ENCODE measurements at places on chromosomes 2 and 18.

DNA sequence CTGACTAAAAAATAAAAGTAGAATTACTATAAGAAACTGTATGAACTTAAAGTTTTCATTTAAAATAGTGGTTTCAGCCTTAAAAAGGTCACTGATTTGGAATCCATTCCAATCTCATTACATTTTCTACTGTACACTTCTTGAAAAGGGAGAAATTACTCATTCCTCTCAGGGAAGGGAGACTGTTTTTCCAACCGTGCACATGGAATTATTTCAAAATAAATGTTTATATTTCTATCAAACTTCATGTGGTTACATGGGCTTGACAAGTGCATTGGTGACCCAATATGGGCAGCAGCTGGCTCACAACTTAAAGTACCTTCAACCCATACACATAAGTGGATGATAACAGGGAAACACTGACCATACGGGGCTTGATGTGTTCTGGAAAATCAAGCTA, 324.5 kb upstream of the THUMPD2 start:
- DNase-seq = no peak

GRCh38 chr2:8677646-8678592, 3.9 kb upstream of the ID2 start:
- DNase-seq = no peak

DNA sequence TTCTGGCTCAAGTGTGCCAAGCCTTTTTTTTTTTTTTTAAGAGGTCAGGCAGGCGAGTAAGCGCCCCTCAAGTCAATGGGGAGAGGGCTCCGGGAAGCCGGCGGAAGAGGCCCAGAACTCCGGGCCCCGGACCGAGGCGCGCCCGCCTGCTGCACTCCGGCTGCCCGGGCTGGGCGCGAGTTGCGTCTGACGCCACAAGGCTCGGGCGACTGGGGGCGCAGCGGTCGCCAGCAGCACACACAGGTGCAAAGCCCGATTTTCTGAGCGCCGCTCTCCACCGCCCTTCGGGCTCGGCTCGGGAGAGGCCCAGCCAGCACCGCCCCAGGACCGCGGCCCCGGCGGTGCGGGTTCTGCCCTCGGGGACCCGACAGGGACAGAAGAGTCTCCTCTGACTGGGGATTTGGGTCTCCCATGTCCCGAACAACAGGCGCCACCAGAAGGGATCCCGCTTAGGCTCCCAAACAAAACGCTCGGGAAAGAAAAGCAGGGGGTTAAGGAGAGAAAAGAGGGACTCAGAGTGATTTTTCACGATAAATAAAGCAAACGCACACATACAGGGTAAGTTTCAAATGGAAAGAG, 787 bp downstream of the ERBB4 start:
- no peak for DNase-seq

DNA sequence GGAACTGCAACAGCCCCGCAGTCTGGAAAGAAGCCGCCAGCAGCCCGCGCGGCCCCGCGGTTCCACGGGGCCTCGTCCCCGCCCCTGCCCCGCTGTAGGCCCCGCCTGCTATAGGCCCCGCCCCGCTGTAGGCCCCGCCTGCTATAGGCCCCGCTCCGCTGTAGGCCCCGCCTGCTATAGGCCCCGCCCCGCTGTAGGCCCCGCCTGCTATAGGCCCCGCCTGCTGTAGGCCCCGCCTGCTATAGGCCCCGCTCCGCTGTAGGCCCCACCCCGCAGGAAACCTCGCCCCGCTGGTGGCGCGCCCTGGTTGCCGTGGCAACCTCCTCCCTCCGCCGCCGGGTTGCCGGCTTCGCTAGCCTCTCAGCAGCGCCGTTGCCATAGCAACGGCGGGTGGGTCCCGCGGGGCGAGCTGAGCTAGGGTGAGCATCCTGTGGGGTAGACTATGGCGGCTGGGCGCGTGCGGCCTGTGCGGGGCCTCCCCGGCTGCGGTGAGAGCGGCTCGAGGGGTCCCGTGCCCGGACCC, 12.2 kb upstream of the KIF1A start:
- peak; percentile 98 for DNase-seq

DNA sequence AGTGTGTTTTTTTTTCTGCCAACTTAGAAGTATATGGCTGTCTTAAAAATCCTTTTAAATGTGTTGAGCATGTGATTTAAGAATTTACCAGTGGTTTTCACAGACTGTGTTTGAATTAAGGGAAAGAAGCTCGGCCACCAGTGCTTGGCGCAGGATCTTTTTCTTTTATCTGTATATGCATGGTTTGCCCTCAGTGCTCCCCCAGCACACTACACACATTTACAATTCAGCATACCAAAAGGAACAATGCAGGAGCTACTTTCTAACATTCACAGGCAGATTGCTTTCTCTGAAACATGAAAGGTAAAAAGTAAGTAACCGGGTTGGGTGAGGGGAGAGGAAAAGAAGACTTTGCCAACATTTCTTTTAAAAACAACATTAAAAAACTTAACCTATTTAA, 3.9 kb downstream of the SALL3 start:
- DNase-seq = no peak

DNA sequence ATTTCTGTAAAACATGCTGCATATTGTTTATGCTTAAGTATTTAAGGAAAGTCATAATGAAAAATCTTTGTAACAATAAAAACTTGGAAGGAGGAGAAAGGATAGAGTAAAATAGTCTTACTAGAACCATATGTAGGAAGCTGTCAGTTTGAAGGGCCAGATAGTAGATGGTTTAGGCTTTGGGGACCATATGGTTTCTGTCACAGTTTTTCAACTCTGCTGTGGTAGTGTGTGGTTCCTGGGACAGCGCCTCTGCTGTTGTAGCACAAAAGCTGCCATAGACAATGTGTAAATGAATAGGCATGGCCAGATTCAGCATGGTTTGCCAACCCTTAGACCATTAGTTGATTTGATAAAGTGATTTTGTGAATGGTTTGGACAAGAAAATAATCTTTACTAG, 75.5 kb downstream of the SLC39A10 start:
- DNase-seq = no peak

DNA sequence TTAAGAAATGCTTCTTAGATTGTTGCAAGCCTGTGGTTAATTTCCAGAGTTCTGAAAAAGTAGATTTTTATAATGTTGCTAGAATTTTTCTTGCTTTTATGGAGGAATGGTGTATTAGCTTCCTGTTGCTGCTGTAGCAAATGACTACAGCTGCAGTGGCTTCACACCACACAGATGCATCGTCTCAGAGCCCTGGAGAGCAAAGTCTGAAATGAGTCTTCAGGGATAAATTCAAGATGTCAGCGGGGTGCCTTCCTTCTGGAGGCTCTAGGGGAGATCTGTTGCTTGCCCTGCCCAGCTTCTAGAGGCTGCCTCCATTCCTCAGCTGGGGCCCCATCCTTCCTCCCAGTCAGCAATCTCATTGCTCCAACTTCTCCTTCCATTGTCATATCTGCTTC, 187.8 kb downstream of the ZNF516 start:
- no peak for DNase-seq

- DNase-seq = no peak
Observed at GRCh38 chr2:64562148-64562784, 38.1 kb downstream of the AFTPH start.

GRCh38 chr2:239114119-239114581, 266.3 kb downstream of the TWIST2 start:
- no peak for DNase-seq

GRCh38 chr2:120482334-120482733, 136.4 kb downstream of the INHBB start:
- no peak for DNase-seq

DNA sequence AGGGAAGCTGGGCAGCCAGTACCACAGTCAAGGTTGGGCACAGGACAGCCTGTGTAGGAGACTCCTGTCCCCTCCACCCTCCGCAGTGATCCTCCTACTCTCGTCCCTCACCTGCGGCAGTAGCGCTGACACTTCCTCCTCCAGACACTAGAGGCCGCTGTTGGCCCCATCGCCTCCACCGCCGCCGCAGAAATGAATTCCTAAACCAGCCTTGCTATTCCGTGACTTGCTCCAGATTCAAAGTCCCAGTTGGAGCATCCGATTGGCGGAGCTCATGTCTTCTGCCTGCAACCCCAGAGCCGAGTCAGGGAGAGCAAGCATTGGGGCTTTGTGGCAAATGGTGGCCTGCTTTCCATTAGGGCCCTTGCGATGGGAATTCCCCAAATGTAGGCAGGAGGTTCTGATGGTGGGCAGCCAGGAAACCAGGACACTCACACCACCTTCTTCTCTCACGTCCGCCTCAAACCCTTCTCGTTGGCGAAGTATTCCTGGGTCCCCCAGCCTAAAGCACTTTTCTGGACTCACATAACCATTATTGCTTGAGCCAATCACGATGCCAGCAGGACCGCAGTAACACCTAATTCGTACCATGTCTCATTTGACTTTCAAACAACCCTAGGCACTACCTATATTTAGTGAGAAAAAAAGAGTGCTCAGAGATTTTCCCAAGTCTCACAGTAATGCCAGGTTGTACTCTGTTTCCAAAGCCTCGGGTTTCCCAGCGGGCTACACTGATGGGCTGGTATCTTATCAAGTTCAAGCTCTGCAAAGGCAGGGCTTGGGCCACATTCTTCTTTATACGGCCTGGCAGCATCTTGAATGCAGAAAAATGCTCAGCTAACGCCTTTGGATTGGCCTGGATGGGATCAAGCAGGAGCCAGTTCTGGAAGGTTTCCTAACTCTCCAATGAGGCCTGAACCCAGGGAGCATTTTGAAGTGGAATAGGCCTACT, 1.2 kb upstream of the DNAJB2 start:
- DNase-seq = peak; percentile 66

DNA sequence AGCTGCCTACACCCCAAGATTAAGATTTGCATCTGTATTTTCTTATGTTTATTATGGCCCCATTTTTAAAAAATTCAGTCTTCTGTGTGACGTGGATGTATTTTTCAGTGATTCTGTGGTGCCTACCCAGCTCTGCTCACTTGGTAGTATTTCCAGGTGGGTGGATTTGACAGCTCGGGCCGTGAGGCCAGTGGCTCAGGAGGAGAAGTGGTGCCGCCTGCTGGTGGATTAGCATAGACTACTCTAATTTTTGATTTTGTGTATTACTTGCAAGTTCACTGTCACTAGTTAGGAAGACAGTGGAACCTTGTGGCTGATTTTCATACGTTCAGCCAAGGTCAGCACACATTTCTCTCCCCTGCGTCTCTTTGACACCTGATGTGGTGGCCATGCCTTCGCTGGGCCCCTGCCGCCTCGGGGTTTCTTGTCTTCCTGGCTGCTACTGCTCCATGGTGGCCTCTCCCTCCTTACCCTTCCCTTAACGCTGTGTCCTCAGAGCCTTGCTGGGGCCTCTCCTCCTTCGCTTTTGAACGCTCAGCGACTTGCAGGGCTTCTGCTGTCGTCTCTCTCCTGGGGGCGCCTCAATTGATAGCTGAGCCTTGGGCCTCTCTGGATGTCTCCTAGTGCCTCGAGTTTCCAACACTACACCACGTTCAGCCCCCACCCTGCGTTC, 89.4 kb downstream of the DGKD start:
- DNase-seq = peak; percentile 74

GRCh38 chr2:117613101-117613500, 201.4 kb upstream of the DDX18 start:
- DNase-seq = no peak

- DNase-seq = no peak
Observed at GRCh38 chr2:175709248-175709647, 292.8 kb downstream of the LNPK start.

DNA sequence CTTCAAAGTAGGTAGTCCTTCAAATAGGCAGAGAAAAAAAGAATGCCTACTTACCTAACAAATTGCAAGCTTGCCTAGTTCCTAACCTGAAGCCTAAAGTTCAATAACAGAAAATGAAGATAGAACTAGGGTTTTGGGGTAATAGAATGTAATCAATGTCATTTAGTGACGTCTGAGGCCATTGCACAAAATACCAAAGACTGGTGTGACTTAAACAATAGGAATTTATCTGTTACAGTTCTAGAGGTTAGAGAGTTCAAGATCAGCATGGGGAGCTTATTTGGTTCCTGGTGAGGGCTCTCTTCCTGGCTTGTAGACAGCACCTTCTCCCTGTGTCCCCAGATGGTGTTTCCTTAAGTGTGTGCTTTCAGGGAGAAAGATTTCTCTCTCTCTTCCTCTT, 4.7 kb upstream of the NPC1 start:
- no peak for DNase-seq

- DNase-seq = no peak
Observed at GRCh38 chr2:273333-273732, 8.6 kb downstream of the ACP1 start.

- peak; percentile 51 for DNase-seq
Observed at GRCh38 chr2:37625796-37626571, 45.5 kb downstream of the CDC42EP3 start.

- no peak for DNase-seq
Observed at GRCh38 chr18:44579028-44579702, 101.5 kb upstream of the SETBP1 start.

DNA sequence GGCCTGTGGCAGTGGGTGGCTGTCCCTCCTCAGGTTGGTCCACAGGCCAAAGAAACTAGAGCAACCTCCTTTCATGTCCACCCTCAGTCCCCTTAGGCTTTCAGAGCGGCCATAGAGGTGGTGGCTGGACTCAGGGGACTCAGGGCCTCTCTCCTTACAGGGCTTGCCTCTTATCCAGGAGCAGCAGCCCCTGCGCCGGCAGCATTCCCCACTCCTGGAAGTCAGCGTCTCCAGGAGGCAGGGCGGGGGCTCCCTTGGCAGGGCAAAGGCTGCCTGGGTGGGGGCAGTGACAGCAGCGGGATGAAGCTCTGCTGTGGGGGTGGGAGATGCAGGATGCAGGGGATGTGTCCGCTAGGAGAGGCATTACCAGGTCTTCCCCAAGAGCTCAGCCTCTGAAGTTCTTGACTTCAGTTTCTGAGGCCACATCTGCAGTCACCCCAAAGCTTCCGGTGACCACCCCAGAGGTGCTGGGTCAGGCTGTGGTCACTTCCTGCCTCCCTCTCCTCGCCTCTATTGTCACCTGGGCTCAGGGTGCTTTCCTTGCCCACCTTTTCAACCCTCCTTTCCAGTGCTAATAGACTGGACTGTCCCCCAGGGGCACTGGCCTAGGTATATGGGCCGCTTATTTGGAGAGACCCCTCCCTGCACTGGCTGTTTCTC, 8.6 kb upstream of the GPR55 start:
- DNase-seq = no peak

GRCh38 chr2:174485788-174486562, 854 bp downstream of the GPR155 start:
- peak; percentile 24 for DNase-seq

DNA sequence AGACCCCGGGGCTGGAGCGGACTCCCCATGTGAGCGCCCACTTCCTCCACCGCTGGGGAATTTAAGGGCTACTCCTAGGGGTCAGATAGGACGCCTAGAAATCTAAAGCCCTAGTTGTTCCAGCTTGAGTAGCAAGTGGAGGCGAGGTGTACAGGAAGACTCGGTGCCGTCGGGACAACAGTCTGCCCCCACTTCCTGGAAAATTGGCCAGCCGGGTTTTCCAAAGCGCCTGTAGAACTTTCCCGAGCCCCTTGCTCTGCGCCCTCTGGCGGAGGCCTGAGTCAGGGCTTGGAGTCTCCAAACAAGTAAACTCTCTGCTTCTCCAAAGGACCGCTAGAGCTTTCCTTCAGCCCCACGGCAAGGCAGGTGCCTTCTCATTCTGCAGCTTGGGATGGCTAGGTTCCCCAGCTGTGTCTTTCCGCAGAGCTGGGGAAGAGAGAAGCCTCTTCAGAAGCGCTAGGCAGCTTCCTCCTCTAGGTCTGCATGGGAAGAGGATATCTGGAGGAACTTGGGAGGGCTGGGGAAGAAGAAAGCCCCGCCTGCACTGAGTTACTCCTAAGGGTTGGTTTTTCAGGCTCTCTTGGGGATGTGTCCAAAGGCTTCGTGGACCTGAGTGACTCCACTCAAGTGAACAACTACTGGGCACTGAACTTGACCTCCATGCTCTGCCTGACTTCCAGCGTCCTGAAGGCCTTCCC, 681 bp downstream of the SPR start:
- DNase-seq = peak; percentile 25
